NCI-H187 (cell line): ENCODE measurements at places on chromosomes 4 and X.
A peak's percentile ranks its signal among the peaks of the same experiment; 100 is the strongest.

DNA sequence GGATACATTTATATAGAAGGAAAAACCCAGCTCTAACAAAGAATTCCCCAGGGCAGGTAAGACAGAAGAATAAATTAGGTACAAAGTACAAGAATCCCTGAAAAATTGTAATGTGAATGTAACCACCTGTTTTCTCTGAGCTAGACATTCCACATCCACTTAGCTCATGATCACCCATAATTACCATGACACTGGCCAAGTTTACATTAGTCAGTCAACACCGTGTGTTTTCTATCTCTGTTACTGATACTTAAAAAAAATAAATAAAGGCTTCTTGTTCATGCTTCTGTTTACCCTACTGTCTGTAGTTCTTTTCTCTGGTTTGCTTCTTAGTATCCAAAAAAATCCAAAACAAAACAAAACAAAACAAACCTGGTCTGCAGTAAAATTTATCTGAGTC lies 66.0 kb downstream of the CBLL2 start:
- no peak for DNase-seq

GRCh38 chrX:142084611-142085010 lies 120.5 kb downstream of the MAGEC2 start:
- DNase-seq: no peak

DNA sequence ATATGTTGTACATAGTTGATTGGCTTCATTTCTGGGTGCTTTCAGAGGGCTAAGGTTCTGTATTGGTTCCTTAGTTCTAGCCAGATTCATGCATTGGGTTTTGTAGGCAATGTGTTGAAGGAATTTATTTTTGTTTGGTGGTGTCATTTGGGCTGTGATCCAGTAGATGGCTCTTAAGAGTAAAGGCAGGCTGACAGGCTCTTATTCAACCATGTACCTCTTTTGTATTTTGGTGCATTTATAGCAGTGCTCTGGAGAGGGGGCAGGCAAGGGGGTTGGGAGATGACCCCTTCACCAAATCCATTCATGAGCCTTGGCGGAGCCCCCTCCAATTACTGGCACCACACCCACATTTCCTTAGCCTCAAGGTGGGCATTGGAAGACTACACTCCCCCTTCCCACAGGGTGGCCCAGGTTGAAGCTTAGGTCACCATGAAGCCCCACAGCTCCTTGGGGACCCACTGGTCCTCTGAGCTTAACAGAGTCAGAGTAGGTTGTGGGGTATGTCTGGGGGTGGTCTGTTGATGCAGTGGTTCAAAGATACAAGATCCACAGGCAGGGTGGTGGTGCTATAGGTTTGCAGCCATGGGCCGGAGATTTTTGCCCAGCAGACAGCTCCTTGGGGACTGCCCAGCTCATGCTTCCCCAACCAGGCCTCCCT lies 143.0 kb upstream of the GNPDA2 start:
- no peak for DNase-seq

GRCh38 chr4:25165916-25166315 lies 5.7 kb upstream of the SEPSECS start:
- DNase-seq: no peak

- DNase-seq: no peak
These were observed 36.9 kb downstream of the EVC start for GRCh38 chr4:5747738-5748375.

DNA sequence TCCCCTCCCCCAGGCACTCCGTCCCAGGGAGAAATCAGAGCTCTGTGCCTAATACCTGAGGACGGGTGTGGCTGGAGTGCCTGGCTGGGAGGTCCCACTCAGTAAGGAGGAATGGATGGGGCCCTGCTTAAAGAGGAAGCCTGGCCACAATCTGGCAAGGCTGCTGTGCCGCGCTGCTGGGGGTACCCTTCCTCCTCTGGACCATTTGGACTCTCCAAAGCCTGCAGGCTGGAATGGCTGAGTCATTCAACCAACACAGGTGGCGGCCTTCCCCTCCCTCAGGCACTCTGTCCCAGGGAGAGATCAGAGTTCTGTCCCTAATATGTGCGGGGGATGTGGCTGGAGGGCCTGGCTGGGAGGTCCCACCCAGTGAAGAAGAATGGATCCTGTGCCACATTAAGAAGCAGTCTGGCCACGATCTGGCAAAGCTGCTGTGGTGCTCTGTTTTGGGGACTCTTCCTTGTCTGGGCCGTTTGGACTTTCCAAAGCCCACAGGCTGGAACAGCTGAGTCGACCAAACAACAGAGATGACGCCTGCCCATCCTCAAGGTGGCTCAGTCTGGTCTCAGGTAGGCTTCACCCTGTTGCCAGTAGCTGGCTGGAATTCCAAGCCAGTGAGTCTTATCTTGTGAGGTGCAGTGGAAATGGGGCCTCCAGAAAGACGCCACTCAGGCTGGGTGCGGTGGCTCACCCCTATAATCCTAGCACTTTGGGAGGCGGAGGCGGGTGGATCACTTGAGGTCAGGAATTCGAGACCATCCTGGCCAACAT lies 127.3 kb upstream of the HUWE1 start:
- no peak for DNase-seq

GRCh38 chr4:4502694-4503311 lies 39.0 kb downstream of the STX18 start:
- no peak for DNase-seq

DNA sequence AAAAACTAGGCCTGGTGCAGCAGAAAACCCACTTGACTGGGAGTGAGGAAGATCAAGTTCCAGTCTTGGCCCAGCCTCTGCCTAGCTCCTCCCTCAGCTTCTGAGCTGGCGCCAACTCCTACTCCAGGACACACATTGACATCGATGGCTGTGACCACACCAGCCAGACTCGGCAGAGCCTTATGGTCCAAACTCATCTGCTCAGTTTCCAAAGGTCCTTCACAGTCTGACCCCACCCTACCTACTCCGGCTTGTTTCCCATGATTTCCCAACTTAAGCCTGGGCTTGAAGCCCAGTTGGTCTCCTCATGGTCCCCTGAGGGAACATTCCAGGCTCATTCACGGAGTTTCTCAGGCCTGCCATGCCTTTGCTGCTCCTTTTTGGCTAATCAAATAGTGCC lies 10.1 kb downstream of the ELF4 start:
- peak; percentile 17 for DNase-seq

DNA sequence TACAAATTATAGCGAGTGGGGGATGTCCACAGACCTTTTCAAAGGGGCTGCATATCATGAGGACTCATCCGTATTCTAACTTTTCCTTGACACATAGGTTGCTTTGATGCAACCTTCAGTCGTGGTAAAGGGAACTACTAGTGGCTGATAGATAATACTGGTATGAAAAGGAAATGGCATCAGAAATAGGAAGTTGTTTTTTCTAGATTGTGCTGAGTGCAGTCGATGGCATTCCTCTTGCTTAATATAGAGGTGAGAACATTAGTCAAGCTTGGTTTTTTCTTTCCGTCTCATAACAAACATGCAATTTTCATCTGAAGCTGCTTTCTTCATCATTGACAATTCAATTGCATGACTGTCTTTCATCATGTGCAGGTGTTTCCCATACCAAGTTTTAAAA lies 16.6 kb downstream of the ENPEP start:
- DNase-seq: no peak

- DNase-seq: no peak
These were observed 1350.0 kb downstream of the ADGRL3 start for GRCh38 chr4:62550121-62550520.

- DNase-seq: no peak
These were observed 136.2 kb downstream of the SMIM20 start for GRCh38 chr4:26050212-26050643.

DNA sequence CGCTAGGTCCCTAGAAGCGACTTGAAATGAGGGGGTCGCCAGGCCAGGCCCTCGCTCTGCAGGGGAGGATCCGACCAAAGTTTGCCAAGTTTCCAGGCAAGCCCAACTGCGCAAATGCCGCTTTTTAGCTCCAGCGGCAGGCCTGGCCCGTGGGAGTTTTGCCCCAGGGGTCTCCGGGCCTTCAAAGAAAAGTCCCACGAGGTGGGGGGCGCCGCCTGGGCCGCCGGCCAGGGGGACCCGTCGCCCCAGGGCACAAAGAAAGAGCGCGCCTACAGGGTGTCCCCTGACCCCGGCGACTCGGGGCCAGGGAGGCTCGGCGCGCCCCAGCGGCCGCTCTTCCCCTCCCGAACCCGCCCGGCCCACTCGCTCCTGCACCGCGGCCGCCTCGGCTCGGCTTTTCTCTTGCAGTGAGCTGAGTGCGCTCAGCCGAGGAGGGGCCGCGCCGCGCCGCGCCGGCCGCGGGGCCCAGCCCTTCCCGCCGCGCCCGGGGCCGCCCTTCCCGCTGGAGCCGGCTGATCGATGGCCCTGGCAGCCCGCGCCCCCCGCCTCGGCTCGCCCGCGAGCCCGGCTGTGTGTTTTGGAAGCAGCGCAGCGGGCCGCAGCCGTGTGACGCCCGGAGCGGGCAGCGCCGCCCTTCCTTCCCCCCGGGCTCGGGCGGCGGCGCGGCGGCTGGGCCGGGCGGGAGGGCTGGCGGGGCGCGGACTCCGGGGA lies 754 bp upstream of the KLF3 start:
- no peak for DNase-seq

DNA sequence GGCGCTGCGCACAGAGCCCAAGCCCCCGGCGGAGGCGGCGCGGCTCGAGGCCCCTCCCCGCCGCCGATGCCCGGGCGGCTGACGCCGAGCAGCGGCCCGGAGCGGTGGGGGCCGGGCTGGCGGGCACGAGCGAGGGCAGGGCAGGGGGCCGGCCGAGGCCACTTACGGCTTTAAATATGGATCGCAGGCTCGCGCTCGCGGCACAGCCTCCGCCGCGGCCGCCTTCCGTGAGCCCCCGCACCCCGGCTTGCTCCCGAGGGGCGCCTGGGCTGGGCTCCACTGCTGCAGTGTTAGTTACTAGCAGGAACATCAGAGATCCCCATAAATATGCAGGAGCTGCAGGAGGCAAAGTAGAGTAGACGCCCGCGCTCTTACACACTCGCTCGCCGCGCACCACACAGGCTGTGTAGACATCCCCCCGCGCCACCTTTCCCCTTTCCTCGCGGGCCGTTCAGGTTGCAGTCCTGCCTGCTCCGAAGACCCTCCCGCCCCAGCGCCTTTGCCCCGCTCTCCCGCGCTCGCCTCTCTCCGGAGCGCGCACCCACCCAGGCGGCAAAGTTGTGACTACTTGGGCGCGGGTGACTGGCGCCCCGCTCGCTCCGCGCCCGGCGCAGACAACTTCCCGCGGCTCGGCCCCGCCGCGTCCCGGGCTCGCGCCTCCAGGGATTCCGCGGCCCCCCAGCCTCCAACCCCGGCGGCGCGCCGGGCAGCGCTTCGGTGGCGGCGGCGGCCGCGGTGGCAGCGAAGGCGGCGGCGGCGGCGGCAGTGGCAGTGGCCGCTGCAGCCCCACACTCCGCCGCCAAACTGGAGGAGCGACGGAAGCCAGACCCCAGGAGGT lies 152.0 kb upstream of the SLC4A4 start:
- peak; percentile 42 for DNase-seq

GRCh38 chrX:40094900-40095582 lies 2.7 kb downstream of the BCOR start:
- DNase-seq: no peak

DNA sequence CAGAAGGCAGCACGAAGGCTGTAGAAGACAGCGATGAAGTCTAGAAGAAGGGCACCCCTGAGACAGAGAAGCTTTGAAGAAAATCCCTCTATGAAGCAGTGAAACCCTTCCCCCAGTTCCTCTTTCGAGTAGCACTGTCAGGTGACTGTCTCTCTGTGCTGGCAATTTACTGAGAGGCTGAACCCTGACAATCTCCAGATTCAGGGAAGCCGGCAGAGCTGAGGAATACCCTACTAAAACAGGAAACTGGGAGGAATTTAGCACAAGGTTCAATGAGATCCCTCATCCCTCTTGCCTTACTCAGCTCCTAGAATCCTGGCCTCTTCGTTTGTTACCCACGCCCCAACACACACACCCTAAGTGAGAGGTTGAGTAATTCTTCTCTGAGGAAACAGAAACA lies 239.7 kb upstream of the NOCT start:
- DNase-seq: no peak

DNA sequence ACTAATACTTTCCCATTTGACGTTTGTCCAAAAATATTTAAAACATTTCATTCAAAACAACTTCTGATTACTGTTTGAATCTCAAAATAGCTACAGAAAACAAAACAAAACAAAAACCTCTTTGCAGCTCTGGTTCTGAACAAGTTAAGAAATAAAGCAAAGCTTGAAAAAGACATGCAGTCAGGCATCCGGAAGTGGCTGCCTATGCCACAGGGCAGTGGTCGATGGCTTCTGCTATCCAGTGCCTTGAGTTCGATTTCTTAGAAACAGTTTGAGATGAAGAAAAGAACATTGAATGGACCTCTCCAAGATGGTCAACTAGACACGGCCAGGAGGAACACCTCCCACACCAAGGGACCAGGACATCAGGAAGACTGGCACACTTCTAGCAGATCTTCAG lies 125.3 kb downstream of the SCFD2 start:
- DNase-seq: no peak

DNA sequence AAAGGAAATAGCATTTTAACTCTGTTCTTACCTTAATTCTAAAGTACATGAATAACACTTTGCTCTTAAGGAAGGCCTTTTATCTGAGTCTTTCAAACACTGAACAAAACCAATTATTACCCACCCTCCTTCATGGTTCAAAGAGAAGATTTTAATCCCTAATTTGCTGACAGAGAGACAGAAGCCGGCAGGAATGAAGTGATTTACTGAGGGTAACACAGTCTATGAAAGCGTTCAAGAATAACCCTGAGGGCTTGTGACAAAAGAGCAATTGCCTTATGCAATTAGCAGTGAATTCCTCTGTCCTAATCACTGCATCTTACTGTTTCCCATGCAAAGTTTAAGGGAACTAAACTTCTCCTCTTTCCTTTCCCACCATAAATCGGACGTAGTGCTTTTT lies 144.1 kb downstream of the PACRGL start:
- no peak for DNase-seq

DNA sequence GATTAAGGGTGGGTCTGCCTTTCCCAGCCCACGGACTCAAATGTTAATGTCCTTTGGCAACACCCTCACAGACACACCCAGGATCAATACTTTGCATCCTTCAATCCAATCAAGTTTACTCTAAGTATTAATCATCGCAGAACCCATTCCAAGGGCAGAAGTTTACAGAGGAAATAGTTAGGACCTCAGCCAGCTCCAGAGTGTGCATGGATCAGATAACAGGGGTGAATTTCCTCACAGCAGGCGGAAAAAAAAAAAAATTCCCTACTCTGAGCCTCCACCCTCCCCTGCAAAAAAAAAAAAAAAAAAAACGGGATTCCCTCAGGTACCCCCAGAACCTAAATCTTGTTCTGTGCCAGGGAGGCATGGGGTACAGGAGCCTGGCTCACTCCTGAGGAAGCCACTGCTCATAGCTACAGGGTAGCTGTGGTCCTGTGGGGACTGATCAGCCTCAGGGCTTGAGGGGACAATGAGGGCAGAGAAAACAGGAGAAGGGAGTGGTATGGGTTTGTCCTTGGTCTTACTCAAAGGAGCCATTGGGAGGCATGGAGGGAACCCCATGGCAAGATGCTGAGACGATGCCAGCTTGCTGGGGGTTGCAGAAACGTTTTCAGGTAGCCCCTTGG lies 113.0 kb downstream of the DHRSX start:
- DNase-seq: no peak

- no peak for DNase-seq
These were observed 27.8 kb upstream of the FTHL17 start for GRCh38 chrX:31099536-31100090.

- no peak for DNase-seq
These were observed 223.1 kb downstream of the KDR start for GRCh38 chr4:54902271-54902670.

- no peak for DNase-seq
These were observed 387.1 kb downstream of the PPP3CA start for GRCh38 chr4:100960232-100960631.
